HAP-1 (cell line): ENCODE measurements at places on chromosomes 5 and 9.

DNA sequence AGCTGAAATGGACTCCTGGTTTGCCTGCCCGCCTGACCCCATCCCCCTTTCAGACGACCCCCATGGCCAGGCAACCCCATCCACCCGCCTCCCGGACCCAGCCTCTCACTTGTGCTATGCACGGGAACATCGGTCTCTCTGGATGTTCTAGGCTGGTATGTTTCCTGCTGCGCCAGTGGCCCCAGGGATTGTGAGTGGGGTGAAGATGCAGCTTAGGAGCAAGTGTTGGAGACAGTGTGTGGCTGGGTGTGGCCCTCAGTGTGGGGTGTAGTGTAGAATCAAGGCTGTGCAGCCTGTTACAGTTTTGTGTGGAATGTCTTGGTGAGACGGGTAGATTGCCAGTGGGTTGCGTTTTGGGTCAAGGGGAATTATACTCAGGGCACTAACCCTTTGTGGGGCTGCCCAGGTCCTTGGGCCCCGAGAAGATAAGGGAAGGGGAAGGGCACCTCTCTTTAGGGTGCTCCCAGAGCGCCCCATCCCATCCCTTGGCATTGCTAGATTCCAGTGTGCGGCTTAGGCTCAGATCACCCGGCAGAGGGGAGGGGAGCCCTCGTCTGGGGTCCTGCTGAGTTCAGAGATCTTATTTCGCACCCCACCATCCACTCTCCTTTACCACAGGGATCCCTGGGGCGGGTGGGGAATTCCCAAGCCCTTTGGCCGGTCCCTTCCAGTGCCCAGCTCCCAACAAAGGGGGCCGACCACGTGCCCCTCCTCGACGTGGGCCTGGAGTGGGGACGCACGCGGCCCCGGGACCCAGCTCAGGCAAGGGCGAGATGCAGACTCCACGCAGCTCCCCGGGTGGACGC, 4.6 kb downstream of the IER5L start:
- DNase-seq, result no peak

GRCh38 chr5:55966284-55966683, 28.5 kb downstream of the IL6ST start:
- DNase-seq, result no peak

DNA sequence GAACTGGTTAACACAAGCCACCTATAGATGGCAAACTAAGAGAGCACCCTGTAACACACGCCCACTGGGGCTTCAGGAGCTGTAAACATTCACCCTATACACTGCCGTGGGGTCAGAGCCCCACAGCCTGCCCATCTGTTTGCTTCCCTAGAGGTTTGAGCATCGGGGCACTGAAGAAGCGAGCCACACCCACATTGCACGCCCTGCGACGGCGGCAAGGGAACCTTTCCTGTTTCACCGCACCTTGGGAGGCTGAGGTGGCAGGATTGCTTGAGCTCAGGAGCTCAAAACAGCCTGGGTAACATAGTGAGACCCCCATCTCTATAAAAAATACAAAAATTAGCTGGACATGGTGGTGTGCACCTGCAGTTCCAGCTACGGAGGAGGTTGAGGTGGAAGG, 76.6 kb downstream of the HRH2 start:
- DNase-seq, result no peak

DNA sequence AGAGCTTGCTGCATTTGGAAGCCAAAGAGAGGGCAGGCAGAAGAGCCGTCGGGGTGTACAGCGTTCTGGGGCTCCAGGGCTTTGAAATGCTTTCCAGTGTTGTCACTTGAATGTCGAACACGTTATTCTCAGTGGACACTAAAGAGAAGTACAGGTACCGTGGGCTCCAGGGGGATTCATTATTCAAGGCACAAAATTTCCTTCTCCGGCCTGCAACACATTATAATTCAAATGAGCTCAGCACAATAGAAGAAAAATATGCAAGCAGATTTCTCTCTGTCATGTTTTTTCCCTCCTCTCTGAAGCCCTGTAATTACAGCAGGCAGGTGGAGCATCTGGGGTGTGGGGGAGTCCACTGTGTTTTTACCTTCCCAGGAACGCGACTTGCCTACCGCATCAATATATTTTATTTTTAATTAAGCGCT, 293.1 kb downstream of the ZSWIM6 start:
- DNase-seq, result peak; percentile 87

DNA sequence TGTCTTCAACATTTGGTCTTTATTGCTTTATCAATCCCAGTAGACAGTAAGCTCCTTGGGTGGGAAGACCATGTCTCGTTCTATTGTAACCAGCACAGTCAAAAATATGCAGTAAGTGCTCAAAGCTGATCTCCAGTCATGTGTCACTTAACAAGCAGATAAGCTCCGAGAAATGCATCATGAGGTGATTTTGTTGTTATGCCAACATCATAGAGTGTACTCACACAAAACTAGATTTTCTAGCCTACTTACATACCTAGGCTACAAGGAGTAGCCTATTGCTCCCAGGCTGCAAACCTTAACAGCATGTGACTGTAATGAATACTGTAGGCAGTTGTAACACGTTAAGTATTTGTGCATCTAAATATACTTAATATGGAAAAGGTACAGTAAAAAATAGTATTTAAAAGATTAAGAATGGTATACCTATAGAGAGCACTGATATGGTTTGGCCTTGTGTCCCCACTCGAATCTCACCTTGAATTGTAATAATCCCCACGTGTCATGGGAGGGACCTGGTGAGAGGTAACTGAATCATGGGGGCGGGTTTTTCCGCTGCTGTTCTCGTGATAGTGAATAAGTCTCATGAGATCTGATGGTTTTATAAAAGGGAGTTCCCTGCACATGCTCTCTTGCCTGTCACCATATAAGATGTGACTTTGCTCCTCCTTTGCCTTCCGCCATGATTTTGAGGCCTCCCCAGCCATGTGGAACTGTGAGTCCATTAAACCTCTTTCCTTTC, 39.8 kb upstream of the PCSK5 start:
- DNase-seq, result no peak

- no peak for DNase-seq
Observed at GRCh38 chr5:21058289-21058688, 1070.3 kb upstream of the CDH18 start.
